Sigmoid colon (tissue), 7 donors: ENCODE measurements at places on chromosomes 16 and 17. TPM values are rescaled to one million over a fixed set of nuclear protein-coding genes. Genes with fewer than 3 reads are reported as not detected.

- DNase-seq: peak; percentile 64
These were observed 18.0 kb upstream of the KCNJ18 start for GRCh38 chr17:21674242-21674731.

GRCh38 chr17:40095944-40096791 lies 4.2 kb downstream of the NR1D1 start:
- peak; percentile 90 for DNase-seq

DNA sequence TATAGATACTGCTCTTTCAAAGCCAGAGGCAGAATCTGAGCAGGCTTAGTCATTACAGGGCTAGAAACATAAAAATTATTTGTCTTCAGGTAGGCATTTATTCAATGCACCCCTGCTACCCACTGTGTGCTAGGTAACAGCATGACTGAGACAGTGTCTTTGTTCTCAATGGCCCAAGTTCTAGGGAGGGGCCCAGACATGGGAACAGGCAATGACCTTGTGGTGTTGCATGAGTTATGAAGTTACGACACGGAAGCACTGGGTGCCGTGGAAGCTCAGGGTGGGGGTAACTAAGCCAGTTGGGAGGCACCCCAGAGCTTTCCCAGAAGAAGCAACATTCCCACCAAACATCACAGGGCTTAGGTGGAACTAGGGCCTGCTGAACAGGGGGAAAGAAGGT lies 87.0 kb downstream of the CPPED1 start:
- DNase-seq: no peak

- peak; percentile 80 for DNase-seq
These were observed 834 bp downstream of the FLYWCH1 start for GRCh38 chr16:2912330-2913199.

DNA sequence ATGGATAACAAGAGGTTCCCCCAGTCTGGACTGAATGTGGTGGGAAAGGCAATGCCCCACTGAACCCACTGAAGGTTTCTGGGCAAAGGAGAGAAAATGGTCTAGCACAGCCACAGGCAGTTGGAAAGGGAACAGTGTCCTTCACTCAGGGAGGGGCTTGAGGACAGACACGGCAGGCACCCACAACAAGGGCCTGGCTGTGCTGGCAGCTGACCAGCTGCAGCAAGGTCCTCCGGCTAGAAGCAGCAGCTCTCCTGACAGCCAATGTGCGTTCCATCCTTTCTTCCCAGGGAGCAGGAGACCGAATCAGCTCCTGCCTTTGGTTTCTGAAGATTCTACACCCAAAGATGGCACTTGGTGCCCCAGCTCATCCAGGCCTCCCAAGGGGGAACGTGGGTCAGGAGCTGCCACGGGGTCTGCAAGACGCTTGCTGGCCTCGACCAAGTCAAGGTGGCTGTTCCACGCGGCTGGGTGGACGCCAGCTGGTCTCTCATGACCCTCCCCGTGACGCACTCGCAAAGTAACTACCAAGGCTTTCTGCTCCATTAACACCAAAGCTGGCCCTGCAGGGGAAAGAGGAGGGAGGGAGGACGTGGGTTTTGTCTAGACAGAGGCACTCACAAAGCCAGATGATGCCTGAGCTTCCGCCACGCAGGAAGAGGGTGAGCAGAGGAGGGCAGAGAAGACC lies 11.1 kb downstream of the ABR start:
- DNase-seq: no peak

DNA sequence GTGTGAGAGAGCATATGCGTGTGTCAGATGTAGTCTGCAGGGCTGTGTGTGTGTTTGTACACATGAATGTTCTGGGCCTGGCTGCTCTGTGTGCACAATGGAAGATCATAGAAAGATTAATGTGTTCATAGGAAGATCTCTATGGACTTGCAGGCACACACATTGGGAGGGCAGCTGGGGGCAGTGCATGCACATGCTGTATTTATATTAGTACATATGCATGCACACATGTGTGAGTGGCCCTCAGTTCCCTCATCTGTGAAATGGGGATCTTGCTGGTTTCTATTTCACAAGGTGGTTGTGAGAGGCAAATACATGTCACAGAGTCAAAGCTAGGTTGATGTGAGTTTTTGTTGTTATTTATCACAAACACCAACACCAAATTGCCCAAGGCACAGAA lies 2.1 kb downstream of the CA7 start:
- no peak for DNase-seq

DNA sequence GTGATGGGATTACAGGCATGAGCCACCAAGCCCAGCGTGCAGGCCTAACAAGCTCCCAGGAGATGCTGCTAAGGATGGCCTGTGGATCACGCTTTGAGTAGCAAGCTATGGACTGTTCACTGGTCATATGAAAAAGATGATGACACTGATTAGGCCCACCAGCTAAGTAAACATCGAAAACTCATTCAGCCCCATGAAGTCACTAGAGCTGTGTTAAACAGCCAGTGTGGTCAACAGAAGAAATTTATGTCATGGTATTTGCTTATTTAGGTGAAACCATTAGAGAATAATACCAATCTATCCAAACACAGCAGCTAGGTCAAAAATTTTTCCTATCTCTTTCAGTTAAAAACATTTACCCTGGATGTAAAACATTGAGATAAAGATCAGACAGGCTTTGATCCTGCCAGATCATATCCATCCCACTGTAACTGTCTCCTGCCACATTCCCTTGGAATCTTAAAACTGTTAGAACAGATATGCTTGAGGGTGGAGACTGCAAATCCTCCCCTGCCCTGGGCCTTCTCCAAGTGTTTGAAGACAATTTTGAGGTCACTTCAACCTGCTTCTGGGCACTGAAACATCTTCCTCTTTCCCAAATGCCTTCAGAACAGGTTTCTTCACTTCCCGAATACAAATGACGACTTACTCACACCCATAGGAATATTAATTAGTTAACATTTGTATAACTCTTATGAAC lies 30.9 kb downstream of the HOXB1 start:
- DNase-seq: no peak

DNA sequence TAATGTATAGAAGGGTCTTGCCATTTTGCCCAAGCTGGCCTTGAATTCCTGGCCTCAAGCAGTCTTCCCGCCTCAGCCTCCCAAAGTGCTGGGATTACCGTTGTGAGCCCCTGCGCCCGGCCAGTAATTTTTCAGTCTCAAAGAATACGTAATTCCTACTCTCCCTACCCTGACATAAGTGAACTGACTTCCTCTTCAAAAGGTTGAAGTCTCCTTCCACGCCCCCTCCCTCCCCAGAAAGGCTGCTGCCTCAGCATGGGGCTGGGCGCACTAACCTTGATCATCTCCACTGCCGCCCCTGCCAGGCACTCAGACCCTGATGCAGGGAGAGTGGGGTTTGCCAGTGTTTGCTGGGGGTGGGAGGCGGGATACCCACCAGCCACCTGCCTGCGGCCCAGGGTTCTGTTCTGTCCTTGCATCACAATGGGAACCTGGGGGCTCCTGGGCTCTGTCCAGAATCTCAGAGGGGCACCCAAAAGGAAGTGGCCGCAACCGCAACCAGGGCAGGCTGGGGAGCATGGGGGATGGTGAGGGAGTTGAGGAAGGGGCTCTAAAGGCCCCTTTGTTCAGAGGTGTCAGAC lies 27.5 kb downstream of the KIFC3 start:
- DNase-seq: no peak

GRCh38 chr17:77830816-77831473 lies 127.6 kb upstream of the TNRC6C start:
- DNase-seq: peak; percentile 52

DNA sequence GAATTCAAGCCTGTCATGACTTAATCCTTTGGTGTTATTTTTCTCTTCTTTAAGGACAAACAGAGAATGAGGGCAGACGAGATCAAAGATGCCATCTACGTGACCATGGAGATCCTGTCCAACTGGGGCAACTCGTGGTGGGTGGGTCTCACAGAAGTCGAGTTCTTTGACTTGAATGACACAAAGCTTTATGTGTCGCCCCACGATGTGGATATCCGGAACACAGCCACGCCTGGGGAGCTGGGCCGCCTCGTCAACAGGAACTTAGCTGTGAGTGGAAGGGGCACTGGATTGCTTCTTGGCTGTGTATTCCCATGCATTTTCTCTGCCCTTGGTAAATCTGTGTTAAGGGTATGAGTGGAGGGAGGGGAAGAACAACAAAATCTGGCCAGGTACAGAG lies 158.7 kb downstream of the KATNIP start:
- peak; percentile 40 for DNase-seq

DNA sequence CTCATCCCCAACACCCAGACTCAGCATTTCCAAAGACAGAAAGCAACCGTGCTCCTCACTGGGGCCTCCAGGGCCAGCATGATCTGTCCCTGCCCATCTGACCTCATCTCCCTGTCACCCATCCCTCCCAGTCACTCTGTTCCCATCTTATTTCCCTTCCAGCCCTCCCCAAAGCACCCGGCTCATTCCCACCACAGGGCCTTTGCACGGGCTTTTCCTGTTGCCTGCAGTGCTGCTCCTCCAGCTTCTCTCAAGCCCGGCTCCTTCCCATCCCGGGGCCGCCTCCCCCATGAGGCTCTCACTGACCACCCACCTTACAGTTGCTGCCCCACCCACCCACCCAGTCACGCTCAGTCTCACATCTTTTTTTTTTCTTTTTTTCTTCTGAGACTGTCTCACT lies 54.8 kb downstream of the RMI2 start:
- peak; percentile 53 for DNase-seq

The KRTAP4-16 gene
- total RNA-seq: not detected

The MYL4 gene
- 1.1 TPM for total RNA-seq

The KATNIP gene
- 17.3 TPM for total RNA-seq
